ENCODE measurements at places on chromosomes 16 and 17. TPM values are rescaled to one million over a fixed set of nuclear protein-coding genes. Genes with fewer than 3 reads are reported as not detected.

The LGALS9B gene
- 13.6 TPM for polyA plus RNA-seq

The GHDC gene
- polyA plus RNA-seq = 5.8 TPM

The DYNLRB2 gene
- not detected for polyA plus RNA-seq

The RTN4RL1 gene
- polyA plus RNA-seq = not detected

The DCTPP1 gene
- 140 TPM for polyA plus RNA-seq

The TXNDC11 gene
- polyA plus RNA-seq = 54.0 TPM

The PERCC1 gene
- 0.07 TPM for polyA plus RNA-seq

The C17orf113 gene
- 0.23 TPM for polyA plus RNA-seq

The SLC12A3 gene
- polyA plus RNA-seq = not detected

The LRRC46 gene
- not detected for polyA plus RNA-seq

The DUS1L gene
- 84.2 TPM for polyA plus RNA-seq

The CCL11 gene
- polyA plus RNA-seq = 24.6 TPM

The RNF227 gene
- polyA plus RNA-seq = 1.8 TPM

The TTYH2 gene
- 0.60 TPM for polyA plus RNA-seq
